ENCODE measurements at places on chromosomes 2 and 18.

GRCh38 chr18:55544014-55544413 is 44.0 kb downstream of the TCF4 start:
- no peak for DNase-seq

- no peak for DNase-seq
These were observed at the start of gene FHOD3 for GRCh38 chr18:36297417-36298125. TSS of gene FHOD3 (plus strand) at chr18:36297713. CDS start at chr18:36297836, 123 bp downstream.

- no peak for DNase-seq
These were observed 440.6 kb downstream of the FBXO15 start for GRCh38 chr18:73707035-73707434.

- DNase-seq = no peak
These were observed 83.3 kb upstream of the MAP2 start for GRCh38 chr2:209340522-209340921.

DNA sequence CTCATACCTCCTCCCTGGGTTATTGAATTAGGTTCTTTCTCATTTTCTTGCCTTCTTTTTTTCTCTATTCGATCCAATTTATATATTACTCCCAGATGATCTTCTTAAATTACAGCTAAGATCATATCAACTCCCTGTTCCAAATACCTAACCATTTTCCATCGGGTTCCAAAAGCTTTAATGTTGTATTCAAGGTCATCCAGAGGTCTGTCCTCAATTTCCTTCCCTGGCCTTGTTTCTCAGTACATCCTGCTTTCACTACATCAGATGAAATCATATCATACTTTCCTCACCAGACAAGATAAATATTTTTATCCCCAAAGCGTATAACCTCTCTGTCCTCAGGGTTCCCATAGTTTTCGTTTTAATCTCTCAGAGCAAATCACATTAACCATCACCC is 36.3 kb upstream of the GREB1L start:
- DNase-seq = no peak

DNA sequence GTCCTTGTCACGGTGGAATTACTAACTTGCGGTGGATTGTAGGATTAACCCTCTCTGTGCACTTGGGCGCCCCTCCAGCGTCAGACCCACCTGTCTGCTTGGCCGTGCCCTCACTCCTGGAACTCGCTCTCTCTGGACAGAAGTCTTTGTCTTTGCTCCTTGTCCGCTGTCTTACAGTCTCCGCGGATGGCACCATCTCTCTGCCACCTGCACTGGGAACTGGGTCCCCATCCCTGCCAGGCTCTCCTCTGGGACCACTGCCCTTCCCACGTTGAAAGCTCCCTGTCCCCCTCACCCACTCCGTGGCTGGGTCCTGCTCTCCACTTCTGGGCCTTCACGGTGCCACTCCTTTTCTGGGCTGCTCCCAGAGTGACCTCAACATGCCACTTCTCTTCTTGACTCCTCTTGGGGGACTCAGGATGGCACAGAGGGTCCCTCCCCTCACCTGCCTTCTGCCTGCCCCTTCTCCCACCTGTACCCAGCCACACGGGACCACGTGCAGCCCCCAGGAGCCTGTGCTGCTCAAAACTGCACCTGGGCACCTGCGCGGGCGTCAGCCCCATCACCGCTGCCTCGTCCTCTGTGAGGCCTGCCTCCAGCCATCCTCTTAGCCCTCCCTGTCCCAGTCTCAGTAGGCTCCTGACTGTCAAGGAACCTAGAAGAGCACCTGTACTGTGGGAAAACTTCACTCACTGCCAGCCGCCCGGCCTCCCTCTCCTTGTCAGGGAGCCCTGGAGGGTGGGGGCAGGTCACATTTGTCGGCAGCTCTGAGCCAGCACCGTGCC is 11.1 kb downstream of the CNDP2 start:
- DNase-seq = no peak

DNA sequence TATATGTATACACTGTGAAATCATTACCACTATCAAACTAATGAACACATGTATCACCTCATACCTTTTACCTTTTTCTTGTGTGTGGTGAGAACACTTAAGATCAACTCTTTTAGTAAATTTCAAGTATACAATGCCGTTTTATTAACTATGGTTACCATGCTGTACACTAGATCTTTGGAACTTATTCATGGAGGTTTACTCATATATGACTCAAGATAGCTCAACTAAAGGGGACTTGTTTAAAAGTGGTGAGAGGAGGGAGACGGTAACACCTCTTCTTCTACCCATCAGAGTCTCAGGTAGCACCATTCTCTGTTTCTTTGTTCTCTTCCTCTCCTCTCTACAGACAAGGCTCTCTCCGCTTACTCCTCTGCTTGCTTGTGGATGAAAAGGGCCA is 36.1 kb upstream of the TMEM178A start:
- DNase-seq = no peak

GRCh38 chr2:186772579-186772978 is 76.4 kb downstream of the ZSWIM2 start:
- no peak for DNase-seq

GRCh38 chr2:131034122-131035051 is 58.9 kb downstream of the FAM168B start:
- DNase-seq = no peak

DNA sequence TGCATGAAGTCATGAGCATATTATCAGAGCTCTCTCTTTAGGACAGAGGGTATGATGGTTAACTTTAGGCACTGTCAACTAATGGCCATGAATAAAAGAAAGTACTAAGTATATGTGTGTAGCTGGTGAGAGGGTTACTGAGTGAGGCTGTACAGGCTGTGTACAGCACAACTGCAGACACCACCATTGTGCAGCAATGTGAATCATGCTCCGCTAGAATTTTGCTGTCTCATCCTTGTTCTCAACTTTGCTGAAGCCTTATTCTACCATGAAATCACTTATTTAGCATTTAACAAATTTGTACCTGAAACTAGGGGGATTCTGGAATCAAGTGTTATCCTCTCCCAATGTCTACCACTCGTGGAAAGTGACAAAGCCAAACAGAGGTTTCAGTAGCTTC is 414.9 kb downstream of the PLCL1 start:
- DNase-seq = no peak

- no peak for DNase-seq
These were observed 67.9 kb upstream of the THOC1 start for GRCh38 chr18:335733-336132.

- DNase-seq = no peak
These were observed 125.0 kb downstream of the CACNB4 start for GRCh38 chr2:151973901-151974199.

DNA sequence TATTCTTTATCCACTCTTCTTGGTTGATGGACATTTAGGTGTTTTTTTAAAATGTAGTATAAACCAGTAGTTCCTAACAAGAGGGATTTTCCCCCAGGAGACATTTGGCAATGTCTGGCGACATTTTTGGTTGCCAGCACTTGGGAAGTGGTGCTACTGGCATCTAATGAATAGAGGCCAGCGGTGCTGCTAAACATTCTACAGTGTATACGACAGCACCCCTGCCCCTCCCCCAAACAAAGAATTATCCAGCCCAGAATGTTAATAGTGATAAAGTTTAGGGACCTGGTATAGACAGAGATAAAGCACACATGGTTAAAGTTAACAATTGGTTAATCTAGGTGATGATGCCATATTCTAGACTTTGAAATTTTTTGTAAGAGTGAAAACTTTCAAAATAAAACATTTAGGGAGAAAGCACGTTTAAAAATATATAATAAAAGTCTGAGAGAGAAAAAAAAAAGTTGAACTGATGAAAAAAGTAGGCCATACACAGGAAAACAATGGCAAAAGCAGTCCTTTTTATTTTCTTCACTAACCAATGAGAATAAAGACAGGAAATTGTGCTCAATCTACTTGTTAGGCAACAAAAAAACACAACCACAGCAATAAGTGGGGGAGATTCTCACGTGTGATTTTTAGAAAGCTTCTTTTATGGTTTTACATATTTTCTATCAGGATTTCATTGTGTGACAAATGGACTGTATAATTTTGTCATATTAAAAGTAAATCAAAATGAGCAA is 14.8 kb downstream of the FBXO48 start:
- DNase-seq = no peak

DNA sequence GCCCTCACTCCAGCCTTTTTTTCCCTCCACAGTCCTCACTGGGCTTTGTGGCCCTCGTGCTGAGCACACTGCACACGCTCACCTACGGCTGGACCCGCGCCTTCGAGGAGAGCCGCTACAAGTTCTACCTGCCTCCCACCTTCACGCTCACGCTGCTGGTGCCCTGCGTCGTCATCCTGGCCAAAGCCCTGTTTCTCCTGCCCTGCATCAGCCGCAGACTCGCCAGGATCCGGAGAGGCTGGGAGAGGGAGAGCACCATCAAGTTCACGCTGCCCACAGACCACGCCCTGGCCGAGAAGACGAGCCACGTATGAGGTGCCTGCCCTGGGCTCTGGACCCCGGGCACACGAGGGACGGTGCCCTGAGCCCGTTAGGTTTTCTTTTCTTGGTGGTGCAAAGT is 39.4 kb downstream of the STEAP3 start:
- no peak for DNase-seq

GRCh38 chr2:209960045-209960444 is 42.4 kb upstream of the RPE start:
- DNase-seq = no peak

GRCh38 chr2:172562298-172562697 is 6.4 kb downstream of the PDK1 start:
- DNase-seq = no peak

GRCh38 chr2:211270257-211270656 is 713.9 kb downstream of the CPS1 start:
- no peak for DNase-seq

Data from stimulated activated CD8-positive, alpha-beta memory T cell treated with anti-CD3 and anti-CD28 coated beads, Interleukin-2, amount 100 ng/mL, for 1 hour (primary cell).